NAMALWA (cell line): ENCODE measurements at places on chromosomes 5 and 9.

DNA sequence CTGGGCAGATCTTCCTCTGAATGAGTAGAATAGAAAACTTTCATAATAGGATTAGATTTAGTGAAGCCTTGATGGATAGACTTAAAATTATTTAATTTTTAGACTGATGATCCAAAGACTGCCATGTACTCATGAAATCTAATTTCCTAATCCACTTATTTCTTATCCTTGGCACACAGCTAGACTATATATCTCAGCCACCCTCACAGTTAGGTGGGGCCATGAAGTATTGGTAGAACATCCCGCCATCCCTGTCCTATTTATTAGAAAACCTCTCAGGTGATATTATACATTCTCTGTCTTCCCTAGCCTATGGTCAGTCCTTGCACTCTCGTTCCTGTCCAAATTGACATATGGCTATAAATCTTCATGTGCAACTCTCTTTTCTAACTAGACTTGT is 110.9 kb downstream of the FAM170A start:
- DNase-seq = no peak

GRCh38 chr5:41509399-41510175 is 814 bp downstream of the PLCXD3 start:
- no peak for DNase-seq

GRCh38 chr9:124625087-124625486 is 117.9 kb upstream of the NR5A1 start:
- no peak for DNase-seq

DNA sequence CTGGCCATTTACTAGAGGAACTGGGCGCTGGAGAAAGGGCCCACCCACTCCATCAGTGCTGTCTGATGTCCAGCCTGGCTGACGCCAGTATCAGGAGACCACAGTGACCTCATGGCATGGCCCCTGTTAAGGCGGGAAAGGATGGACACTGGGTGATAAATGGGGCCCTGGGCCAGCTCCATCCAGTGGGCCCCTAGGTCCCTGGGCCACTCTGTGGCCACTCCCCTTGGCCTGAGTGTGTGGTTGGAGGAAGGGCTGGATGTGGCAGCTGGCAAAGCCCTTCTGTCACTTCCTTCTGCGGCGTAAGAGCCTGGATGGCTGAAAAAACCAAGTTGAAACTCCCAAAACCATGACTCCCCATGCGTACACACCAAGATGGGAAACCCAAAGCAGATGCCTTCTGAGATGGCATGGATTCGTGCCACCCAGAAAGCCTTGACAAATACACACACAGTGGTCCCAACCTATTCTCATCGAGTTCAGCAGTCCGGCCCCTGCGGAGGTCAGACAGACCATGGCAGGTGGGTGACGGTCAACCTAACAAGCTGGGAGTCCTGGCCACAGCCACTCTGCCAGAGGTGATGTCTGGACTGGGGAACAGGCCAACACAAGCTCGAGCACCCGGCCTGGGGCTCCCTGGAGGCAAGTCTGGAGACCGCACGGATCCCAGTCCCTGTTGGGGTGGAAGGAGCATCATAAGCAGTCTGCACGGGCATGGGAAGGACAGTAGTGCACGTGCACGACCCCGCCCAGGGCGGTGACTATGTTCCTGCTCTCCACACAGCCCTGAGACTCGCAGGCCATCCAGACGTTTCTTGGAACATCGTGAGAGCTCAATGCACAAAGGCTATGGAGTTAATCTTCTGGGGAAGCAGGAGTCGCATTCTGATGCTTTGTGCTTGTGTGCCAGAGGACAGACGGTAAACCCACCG is 45.2 kb upstream of the NOTCH1 start:
- no peak for DNase-seq
